ENCODE measurements at places on chromosomes 11 and 22.

DNA sequence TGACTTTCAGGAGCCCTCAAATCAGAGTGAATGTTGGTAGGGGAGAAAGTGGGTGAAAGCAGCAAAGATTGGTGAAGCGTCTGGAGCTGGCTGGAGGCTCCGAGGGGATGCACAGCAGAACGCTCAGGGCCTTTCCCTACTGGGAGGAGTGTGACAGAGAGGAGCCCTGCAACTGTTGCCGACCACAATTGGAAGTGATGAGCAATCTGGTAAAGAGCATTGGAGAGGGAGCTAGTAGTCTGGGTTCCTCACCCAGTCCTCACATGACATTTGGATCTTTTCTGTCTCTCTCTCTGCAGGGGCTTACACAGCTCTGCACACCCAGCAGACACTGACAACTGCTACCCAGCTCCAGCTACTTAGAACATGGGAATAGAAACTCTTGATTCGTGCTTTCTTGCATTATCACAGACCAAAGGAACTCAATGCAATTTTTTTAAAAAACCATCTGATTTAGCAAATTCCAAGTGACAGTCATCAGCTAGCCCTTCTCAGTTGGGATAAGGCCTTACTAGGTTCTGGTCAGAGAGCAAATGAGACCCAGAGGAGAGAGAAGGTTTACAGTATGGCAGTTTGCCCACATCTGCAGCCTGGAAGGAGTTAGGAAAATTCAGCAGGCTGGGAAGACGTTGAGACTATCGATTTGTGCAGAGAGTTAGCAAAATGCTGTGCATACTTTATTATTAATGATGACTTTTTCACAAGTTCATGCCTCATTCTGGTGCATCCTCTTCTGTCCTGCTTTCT lies 278.0 kb upstream of the PLET1 start:
- no peak for DNase-seq

DNA sequence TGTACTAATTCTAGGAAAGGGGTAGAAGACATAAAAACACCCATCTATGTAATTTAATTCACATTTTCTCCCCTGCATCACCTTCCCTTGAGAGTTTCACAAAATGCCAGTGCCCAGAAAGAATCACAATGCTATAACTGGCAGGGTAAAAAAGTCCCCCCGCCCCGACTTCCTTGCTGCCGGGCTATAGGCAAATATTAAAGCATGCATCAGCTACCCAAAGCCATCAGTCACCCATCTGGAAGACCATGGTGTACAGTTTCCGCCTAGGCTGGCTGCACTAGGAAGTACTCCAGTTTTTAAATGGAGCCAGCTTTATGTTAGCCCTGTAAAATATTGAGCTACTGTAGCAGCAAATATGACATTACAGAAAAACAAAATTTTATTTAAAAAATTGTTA lies 67.8 kb downstream of the ST14 start:
- DNase-seq, result no peak

- no peak for DNase-seq
Observed at GRCh38 chr22:23212061-23213021, 32.0 kb downstream of the BCR start.

- no peak for DNase-seq
Observed at GRCh38 chr11:134565343-134565891, 153.4 kb upstream of the B3GAT1 start.

DNA sequence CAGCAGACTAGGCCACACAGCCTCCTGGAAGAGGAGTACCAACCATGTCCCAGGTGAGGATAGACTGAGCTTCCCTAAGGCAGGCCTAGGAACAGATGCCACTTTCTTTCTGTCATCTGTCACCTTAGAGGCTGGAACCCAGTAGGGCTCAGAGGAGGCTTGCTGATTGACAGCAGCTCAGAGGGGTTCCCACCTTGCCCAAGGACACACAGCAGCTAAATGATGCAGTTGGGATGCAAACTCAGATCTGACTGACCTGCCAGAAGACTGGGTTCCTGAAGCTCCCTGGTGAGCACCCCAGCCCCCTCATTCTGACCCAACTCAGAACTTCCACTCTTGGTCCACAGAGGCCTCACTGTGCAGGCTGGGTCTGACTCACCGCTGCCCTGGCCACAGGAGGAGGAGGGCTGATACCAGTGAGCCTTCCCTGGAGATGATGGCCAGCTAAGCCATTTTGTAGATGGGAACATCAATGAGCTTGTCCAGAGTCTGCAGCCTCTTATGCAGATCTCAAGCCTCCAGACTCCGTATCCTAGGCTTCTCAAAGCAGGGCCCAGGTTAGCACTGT lies 14.0 kb downstream of the CAPN5 start:
- DNase-seq, result no peak

DNA sequence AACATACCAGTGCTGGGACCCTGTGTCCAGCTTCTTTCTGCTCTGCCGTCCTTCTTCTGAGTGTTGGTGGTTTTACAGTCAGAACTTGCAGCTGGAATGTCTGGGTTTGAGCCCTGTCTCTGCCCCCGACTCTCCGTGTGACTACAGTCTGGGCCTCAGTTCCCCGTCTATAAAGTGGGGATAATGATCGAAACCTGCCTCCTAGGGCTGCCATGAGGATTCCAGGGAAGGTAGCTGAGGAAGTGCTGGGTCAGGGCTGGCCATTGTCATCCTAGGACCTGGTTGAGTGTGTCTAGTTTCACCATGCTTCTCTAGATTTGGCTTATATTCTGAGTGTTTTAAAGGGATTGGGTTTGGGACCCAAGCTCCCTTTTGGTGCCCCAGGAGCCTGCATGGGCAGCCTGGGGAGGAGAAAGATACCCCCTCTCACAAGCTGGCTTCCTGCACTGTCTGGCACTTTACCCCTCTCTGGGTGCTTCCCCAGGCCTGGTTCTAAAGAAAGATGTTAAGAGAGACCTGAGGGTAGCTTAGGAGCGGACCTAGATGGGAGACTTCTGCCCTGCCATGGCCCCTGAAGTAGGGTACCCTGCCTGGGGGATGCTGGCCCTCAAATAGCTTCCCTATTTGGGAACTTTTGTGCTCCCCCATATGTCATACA lies 49.9 kb downstream of the TSPAN18 start:
- DNase-seq, result no peak

DNA sequence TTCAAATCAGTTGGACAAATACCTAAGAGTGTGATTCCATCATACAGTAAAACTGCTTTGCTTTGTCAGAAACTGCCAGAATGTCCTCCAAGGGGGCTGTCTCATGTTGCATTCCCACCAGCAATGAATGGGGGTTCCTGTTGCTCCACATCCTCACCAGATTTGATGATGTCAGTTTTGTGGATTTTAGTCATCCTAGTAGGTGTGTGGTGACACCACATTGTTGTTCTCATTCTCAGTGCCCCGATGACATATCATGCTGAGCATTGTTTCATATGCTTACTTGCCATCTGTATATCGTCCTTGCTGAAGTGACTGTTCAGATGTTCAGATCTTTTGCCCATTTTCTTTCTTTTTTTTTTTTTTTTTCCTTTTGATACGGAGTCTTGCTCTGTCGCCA lies 37.0 kb downstream of the CDPF1 start:
- no peak for DNase-seq

GRCh38 chr11:7969756-7970646 lies 4.8 kb upstream of the NLRP10 start:
- DNase-seq, result no peak

GRCh38 chr22:19763458-19764298 lies 3.1 kb downstream of the TBX1 start:
- DNase-seq, result no peak

DNA sequence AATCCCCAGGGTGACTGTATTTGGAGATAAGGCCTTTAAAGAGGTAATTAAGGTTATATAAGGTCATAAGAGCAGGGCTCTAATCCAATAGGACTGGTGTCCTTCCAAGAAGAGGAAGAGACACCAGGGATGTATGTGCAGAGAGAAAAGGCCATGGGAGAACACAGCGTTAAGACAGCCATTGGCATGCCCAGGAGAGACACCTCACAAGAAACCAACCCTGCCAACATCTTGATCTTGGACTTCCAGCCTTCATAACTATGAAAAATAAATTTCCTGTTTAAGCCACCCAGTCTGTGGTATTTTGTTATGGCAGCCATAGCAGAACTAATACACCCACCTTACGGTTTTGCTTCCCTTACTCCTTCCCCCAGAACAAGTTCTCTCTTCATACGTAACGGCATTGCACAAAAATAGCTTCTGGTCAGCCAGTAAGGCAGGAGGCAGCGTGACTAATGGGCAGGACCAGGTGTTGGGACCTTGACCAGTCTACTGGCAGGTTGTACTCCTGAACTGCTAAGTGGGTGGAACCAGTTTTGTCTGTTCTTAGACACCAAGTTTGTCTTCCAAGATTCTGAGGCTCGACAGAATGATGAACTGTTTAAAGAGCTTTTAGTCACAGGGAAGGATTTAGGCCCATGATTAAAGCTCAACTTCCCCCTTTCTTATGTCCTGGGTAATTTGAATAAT lies 31.9 kb upstream of the UPB1 start:
- no peak for DNase-seq

GRCh38 chr22:41021613-41022454 lies 70.6 kb upstream of the EP300 start:
- DNase-seq, result peak; percentile 7

DNA sequence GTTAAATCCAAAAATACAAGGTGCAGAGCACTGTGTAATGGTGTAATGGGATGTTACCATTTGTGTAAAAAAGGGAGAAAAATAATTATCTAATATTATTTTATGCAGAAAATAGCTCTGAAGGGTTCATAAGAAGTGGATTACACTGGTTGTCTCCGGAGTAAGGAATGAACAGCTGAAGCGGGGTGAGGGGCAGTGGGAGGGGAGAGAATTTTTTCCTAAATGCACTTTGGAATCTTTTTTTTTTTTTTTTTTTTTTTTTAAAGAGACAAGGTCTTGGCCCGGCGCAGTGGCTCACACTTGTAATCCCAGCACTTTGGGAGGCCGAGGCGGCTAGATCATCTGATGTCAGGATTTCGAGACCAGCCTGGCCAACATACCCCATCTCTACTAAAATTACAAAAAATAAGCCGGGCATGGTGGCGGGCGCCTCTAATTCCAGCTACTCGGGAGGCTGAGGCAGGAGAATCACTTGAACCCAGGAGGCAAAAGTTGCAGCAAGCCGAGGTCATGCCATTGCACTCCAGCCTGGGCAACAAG lies 6.8 kb upstream of the POLR3H start:
- DNase-seq, result no peak

GRCh38 chr11:8312986-8313385 lies 49.3 kb upstream of the LMO1 start:
- DNase-seq, result no peak

DNA sequence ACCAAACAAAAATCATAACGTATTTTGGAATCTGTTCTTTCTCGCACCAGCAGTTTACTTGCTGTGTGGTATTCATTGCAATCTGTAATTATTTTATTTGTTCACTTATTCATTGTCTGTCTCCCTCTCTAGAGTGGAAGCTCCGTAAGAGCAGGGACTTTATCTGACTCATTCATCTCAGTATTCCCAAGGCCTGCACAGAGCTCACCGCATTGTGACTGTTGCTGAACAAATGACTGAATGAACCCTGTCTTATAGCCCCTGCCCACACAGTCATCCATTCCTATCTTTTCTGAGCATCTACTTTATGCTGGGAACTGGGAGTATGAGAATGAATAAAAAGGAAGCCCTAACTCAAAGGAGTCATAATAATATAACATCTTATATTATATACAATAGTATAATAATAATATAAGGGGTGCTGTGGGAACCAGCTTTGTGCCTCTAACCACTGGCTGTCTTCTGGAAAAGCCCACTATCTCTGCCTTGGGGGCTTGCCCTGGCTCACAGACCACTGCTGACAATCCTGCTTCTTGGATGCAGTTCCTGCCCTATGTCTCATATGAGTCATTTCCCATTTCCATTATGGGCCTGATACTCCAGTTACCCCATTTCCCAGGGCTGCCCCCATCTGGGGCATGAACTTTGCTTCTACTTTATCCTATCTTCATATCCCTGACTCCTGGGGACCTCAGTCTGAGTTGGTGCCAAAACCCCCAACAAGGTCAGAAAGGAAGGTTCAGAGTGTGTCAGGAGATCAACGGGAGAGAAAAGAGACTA lies 11.0 kb downstream of the XRRA1 start:
- DNase-seq, result no peak

GRCh38 chr22:48240935-48241230 lies 1478.4 kb downstream of the TBC1D22A start:
- DNase-seq, result no peak

GRCh38 chr22:49938565-49939136 lies 20.2 kb downstream of the CRELD2 start:
- no peak for DNase-seq

- DNase-seq, result no peak
Observed at GRCh38 chr22:37639771-37640590, 512 bp downstream of the SH3BP1 start.

- DNase-seq, result no peak
Observed at GRCh38 chr11:46491661-46492330, 100.2 kb upstream of the CHRM4 start.

GRCh38 chr11:24198481-24198880 lies 298.4 kb upstream of the LUZP2 start:
- no peak for DNase-seq

GRCh38 chr22:45190202-45190872 lies 26.6 kb downstream of the NUP50 start:
- DNase-seq, result no peak

DNA sequence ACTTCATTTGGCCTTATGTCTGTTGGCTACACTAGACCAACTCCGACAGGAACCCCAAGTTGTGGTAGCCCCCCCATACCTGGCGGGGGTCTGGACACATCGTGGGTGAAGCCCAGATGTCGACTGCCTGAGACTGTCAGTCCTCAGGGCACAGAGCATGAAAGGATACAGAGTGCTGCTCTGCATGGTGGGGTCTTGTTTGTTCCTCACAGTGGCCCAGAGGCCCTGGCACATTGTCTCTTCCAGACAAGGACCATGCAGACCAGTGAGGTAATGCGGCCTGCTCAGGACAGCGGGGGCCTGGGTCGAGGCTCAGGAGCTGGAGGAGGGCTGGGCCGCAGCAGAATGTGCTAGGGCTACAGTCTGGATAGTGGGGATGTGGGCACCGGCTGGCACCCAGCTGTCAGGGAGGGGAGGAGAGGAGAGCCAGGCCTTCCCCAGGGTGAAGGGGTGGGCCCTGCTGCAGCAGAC lies 14.6 kb downstream of the CAPN5 start:
- DNase-seq, result no peak

DNA sequence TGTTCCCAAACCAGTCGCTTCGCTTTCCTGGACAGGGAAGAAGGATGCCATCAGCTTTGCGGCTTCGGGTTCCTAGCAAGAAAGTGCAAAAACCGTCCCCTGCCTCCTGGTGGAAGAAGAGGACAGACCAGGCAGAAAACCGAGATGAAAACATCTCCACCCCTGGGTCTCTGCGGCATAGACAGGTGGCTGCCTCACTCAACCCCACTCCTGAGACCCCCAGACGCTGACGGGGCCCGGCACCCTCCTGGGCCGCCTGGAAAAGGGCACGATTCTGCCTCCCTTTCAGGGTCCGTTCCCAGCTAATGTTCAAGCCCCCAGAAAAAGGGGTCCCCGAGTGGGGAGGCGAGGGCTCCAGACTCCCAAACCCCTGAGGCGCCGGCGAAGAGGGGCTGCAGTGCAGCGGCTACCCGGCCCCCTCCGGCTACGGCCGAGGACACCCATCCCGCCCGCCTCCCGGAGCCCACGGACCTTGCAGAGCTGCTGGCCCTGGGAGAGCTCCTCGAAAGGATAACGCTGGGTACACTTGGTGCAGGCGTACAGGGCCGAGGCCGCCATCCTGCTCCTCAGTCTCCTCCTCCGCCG lies 569 bp downstream of the FAM76B start:
- DNase-seq, result no peak

Data from activated naive CD4-positive, alpha-beta T cell (primary cell).